Renal cortical epithelial cell (primary cell): ENCODE measurements at places on chromosomes 3 and 15. TPM values are rescaled to one million over a fixed set of nuclear protein-coding genes. Genes with fewer than 3 reads are reported as not detected.
A peak's percentile ranks its signal among the peaks of the same experiment; 100 is the strongest.

The CYP1A2 gene
- total RNA-seq: not detected in 2 replicates

The FAM240A gene
- not detected in 2 replicates for total RNA-seq

The GADL1 gene
- total RNA-seq: not detected in 2 replicates

The MYZAP gene
- total RNA-seq: 0.20 and 1.7 TPM in 2 replicates

The OR5H2 gene
- total RNA-seq: not detected in 2 replicates

The VEPH1 gene
- 15.5 and 19.3 TPM in 2 replicates for total RNA-seq

DNA sequence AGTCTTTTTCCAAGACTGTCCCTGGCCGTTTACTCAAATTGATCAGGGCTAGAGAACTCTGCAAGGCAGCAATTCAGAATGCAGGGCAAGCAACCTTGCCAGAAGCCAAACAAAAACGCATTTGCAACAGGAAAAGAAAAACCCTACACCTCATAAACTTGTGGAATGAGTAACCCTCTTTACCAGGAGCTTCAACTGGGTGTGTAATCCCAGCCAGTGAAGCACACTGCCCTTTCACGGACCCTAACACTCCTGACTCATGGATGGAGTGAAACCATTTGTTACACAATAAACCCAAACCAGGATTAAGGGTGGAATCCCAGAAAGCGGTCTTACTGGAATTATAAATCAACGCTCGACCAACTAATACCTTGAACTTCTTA lies 14.8 kb upstream of the LDHAL6B start:
- peak; percentile 99 for DNase-seq

DNA sequence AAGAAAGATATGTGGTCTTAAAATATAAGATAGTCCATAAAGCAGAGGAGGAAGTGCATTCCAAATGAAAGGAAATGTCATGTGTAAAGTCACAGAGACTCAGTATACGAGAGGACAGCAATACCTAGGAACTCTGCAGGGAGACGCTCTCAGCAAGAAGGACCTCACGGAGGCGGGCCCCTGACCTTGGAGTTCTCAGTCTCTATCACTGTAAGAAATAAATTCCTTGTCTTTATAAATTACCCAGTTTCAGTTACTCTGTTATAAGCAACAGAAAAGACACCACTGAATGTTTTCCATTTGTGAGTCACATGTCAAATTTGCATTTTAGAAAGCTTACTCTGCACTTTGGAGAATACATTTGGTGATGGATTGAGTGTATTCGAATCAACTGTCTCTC lies 140.6 kb downstream of the GBE1 start:
- DNase-seq: no peak

- no peak for DNase-seq
Observed at GRCh38 chr3:128439226-128439625, 27.5 kb downstream of the DNAJB8 start.

DNA sequence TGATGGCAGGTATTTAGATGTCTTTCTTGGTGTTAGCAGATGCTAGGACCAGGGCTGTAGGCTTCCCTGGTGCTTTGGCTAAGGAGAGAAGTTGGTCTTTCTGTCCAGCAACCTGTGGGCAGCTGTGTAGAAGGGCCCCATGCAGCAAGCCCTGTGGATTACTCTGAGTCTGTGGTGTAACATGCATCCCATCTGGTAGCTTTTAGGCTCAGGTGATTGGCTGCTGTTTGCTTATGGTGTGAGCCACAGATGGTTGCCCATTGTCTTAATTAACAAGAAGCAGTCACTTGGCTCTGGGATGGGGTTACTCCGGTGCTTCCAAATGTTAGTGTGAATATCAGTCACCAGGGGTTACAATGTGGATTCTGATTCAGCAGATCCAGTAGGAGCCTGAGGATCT lies 368.6 kb upstream of the C2CD4B start:
- no peak for DNase-seq

DNA sequence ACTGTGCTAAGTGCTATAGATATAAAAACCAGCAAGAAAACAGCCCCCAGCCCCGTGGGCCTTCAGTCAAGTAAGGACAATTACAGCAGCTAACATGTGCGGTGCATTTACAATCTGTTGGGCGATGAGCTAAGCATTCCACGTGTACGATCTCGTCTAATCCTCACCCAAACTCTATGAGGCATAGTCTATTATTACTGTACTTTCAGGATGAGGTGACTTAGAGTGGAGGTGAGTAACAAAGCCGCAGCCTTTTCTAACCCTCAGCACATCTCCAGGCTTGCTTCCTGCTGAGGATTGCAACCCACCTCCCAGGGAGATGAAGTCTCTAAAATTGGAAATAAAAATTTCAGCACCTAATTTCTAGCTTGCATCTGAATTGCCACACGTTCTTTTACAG lies 53.2 kb upstream of the MCF2L2 start:
- DNase-seq: no peak

- DNase-seq: no peak
Observed at GRCh38 chr3:32435911-32436815, 44.5 kb downstream of the CMTM7 start.

- DNase-seq: no peak
Observed at GRCh38 chr3:61733876-61734275, 172.5 kb downstream of the PTPRG start.

DNA sequence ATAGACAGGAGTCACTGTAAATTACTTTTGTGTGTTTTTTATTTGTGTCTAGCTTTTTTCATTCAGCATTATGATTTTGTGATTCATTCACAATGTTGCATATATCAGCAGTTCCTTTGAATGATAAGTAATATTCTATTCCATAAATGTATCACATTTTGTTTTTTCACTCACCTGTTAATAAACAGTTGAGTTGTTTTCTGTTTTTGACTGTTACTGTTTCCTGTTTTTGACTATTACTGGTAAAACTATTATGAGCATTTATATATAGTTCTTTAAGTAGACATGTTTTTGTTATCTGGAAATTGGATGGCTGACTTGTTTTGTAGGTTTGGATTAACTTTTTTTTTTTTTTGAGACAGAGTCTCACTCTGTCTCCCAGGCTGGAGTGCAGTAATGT lies 138.4 kb downstream of the RSRC1 start:
- DNase-seq: no peak

- no peak for DNase-seq
Observed at GRCh38 chr3:179391906-179392305, 44.4 kb downstream of the MFN1 start.
